ENCODE measurements at places on chromosomes 7 and 10. TPM values are rescaled to one million over a fixed set of nuclear protein-coding genes. Genes with fewer than 3 reads are reported as not detected.

Gene UCMA
- total RNA-seq = not detected

Gene COL13A1
- total RNA-seq = 9.3 TPM

Gene OR9A2
- total RNA-seq = 0.48 TPM

Gene PNLIPRP2
- 1.2 TPM for total RNA-seq

Gene ZNF398
- total RNA-seq = 12.4 TPM

Gene ENKUR
- 0.36 TPM for total RNA-seq

Gene PDCD11
- 24.2 TPM for total RNA-seq

Gene PHTF2
- 38.4 TPM for total RNA-seq

Gene TIMM23
- 32.2 TPM for total RNA-seq

Gene CYP3A7
- total RNA-seq = not detected

Gene LRRC27
- 11.7 TPM for total RNA-seq

Gene SFRP5
- total RNA-seq = 1.4 TPM

Gene NPC1L1
- total RNA-seq = 0.39 TPM

Gene PNLIPRP3
- not detected for total RNA-seq

Gene H2BK1
- total RNA-seq = 2.2 TPM

Gene GLRX3
- total RNA-seq = 50.0 TPM

Gene ZNF511
- total RNA-seq = 28.5 TPM
